ENCODE measurements at places on chromosomes 7 and 10.

DNA sequence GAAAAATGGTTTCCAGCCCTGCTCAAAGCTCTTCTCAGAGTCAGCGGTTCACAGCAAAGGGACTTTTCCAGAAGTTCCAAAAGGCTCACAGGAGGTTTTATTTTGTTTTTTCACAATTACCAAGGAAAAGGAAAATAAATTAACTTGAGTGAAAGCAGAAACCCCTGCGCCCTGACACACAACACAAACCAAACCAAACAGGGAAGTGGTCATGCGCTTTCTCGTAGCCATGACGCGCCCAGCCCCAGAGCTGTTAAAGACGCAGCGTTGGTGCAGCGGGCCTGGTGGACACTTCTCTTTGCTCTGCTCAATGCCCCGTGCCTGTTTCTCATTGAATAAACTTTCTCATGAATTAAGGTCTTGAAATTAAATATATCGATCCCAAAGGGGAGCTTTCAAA is 134.4 kb upstream of the LYZL2 start:
- no peak for DNase-seq

GRCh38 chr7:2837496-2837895 is 6.6 kb downstream of the GNA12 start:
- DNase-seq = no peak

- no peak for DNase-seq
Measured at GRCh38 chr10:14936584-14936983, 17.3 kb downstream of the DCLRE1C start.

GRCh38 chr10:30587522-30588031 is 42.0 kb downstream of the LYZL2 start:
- DNase-seq = no peak

GRCh38 chr7:64775289-64775688 is 18.9 kb upstream of the ZNF138 start:
- no peak for DNase-seq

DNA sequence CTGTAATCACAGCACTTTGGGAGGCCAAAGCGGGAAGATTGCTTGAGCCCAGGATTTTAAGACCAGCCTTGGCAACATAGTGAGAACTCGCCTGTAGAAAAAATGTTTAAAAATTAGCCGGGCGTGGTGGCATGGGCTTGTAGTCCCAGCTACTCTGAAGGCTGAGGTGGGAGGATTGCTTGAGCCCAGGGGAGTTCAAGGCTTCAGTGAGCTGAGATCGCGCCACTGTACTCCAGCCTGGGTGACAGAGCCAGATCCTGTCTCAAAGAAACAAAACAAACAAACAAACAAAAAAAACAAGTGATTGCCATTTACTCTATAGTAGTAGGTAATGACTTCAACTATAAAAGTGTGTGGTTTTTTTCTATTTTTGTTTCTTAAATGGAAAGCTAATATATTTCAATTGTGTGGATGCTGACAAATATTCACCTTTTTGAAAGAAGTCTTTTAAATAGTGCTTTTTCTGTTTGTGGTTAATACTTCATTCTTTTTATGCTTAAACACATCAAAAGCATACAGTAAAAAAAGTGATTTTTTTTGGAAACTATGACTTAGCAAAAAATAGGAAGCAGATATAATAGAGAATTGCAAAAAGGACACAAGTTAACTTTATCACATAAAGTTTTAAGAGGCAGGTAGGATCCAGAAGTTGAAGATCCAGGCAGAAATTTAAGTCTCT is 48.4 kb downstream of the ZNF277 start:
- DNase-seq = no peak

GRCh38 chr7:136657482-136657921 is 210.9 kb upstream of the CHRM2 start:
- no peak for DNase-seq

DNA sequence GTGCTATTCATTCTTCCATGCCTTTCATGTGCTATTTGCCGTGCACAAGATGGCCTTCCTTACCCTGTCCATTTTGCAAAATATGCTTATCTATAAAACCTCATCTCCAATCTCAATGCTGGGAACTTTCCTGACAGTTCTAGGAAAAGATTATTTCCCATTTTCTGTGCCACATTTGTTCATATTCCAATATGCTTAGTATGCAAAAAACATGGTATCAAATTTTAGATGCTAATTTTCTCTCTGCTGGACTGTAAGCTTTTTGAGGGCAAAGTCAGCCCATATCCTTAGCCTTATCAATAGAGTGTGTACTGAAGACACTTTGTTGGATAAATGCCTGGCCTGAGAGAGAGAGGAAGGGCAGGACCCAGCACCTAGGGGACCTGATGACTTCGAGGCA is 39.4 kb downstream of the MGAM2 start:
- DNase-seq = no peak

- no peak for DNase-seq
Measured at GRCh38 chr10:107557916-107558315, 393.4 kb upstream of the SORCS1 start.

DNA sequence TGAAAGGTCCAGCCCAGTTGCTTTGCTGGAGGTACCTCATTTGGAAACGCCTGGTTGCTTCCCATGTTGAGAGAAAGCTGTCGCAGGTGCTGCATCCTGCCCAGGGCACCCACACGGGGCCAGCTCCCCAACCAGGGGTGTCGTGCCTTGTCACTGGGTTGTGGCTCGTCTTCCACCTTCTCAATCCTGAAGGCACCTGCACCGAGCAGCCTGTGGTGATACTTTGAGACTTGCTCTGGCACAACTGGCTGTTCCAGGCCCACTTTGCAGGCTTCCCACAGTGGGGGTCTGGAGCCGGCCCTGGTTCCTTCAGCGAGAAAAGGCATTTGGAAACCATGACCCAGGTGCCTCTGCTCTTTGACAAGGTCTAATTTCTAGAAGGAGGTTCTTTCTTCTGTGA is 197.3 kb upstream of the PPP2R2D start:
- DNase-seq = peak; percentile 13

DNA sequence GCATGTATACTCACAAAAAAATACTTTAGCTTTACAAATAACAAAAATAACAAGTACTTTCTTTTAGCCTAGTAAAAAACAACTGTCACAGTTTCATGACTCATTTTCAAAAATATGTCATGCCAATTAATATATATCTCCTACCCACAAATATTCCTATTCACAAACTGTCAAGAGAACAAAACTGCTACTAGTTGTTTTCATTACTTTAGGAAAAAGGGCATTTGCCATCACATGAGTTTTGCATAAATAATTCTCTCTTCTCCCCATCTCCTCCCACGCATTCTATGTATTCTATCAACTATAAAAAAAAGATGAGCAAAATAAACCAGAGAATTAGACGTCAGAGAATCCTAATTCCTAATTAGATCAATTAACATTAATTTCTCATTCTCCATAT is 87.6 kb downstream of the PIP4K2A start:
- DNase-seq = no peak

- no peak for DNase-seq
Measured at GRCh38 chr10:70967591-70968587, 79.5 kb upstream of the PCBD1 start.

- no peak for DNase-seq
Measured at GRCh38 chr10:98815039-98815885, 368.5 kb upstream of the HPS1 start.

- DNase-seq = peak; percentile 90
Measured at GRCh38 chr10:31318854-31319601, at the start of gene ZEB1. ZEB1 (plus strand) TSS chr10:31319216; CDS start chr10:31319235, 19 bp downstream.

GRCh38 chr10:48251525-48252353 is 22.8 kb downstream of the FRMPD2 start:
- peak; percentile 76 for DNase-seq

GRCh38 chr7:23645822-23646221 is 34.2 kb upstream of the FAM221A start:
- DNase-seq = no peak

- no peak for DNase-seq
Measured at GRCh38 chr7:30348083-30348560, 63.7 kb downstream of the ZNRF2 start.

DNA sequence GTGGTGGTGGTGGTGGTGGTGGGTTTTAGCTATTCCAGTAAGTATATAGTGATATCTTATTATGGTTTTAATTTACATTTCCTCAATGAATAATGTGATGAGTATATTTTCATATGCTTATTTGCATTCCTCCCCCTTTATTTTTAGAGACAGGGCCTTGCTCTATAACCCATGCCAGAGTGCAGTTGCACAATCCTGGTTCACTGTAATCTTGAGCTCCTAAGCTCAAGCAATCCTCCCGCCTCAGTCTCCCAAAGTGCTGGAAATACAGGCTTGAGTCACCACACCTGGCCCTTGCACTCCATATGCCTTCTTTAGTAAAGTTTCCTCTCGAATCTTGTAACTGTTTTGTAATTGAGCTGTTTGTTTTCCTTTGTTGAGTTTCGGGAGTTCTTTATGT is 577.7 kb upstream of the AUTS2 start:
- no peak for DNase-seq

DNA sequence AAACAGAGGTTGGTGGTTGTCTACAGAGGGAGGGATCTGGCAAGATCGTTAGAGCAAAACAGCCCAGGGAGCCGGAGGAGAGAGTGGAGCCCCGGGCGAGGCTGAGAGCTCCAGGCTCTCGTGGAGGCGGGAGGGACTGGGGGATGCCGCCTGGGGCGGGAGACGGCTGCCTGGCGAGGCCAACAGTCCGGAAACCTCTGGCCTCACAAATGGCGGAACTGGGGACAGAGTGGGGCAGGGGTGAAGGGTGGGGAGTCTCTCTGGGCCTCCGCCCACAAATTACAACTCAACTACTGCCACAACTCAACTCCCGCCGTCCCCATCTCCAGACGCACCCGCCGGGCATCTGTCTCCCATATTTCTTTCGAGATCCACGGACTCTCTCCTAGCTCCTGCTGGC is 47.7 kb downstream of the CLEC2L start:
- DNase-seq = no peak

GRCh38 chr10:72062382-72062781 is 26.0 kb downstream of the SPOCK2 start:
- DNase-seq = no peak

GRCh38 chr10:45591280-45591679 is 81.3 kb downstream of the ZFAND4 start:
- DNase-seq = no peak

- no peak for DNase-seq
Measured at GRCh38 chr10:16521311-16522016, at the start of gene C1QL3. C1QL3 (minus strand) TSS chr10:16521879; CDS start chr10:16521065, 814 bp downstream.

DNA sequence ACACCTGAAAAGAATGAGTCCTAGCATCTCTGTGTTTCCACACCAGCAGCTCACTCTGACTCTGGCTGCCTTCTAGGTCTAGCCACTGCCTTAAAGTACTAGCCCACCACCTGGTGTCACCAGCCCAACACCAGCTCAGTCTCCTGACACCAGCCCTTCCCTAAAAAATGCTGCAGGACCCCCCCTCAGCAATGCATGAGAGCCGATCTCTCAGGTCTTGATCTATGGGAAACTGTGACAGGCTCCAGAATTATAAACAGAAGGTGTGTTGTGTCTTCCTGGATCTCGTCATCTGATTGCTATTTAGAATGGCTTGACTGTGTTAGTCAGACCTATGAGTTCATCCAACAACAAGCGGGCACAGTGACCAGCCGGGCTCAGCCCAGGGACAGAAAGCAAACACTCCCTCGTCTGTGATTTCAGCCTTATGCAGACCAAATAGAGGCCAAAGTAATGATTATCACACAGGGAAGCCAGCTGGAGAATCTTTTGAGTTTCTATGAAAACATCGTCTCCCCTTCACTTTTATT is 66.6 kb downstream of the CUBN start:
- peak; percentile 48 for DNase-seq

- DNase-seq = no peak
Measured at GRCh38 chr10:38043516-38043915, 33.0 kb downstream of the ZNF33A start.

DNA sequence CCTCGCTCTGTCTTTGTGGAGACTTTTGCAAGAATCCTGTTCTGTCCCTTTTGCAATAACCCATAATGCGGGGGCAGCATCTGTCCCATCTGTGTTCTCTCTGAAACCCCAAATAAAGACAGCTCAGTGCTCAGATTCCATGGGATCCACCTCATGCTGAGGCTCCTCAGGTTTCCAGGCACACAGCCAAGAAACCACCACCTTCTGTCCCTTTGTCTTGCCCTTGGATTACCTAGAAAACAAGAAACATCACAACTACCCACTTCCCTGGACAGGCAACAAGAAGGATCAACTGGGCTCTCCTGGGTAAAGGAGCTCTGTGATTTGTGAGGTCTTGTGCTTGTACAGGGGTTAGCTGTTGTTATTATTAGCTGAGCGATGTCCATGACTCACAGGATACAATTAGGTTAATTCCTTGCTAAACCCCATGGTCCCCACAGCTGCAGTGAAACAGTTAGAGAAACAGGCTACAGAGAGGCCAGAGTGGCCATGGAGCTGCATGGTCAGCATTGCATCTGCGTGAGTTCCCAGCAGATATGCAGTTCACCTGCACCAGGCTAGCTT is 50.2 kb downstream of the CXCL12 start:
- DNase-seq = no peak

GRCh38 chr10:129526943-129527342 is 59.9 kb downstream of the MGMT start:
- DNase-seq = no peak

DNA sequence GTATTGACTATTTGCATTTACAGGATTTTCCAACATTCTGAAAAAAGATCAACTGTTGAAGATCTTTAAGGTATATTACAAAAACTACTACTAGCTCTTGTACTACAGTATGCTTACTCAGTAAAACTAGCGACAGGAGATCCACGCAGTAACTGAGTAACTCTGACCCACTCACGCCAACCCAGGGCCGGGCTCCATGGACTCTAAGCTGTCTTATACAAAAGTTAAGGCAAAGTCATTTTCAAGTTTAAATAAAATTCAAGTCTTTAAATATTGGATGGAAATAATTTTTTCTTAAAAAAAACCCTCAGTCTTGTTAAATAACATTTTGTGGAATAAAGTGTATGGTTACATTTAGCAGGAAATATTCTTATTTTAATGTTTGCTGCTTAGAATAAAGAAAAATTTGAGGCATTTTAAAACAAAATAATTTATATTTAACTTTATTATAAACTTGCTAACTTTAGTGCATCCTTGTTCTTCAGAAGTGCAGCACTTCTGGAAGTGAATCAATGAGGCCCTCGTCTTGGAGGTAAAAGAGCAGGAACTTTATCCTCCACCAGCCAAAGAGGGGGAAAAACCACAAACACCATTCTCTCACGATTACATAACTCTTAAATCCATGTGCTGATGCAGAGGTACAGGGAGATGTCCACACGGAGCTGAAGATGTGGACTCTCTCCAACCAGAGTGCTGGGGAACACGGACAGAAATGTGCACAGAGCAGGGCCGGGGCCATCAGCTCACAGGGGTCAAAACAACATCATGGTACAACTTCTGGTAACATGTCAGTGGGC is 119.9 kb downstream of the LARP4B start:
- no peak for DNase-seq
